ENCODE measurements at places on chromosomes 7 and 10. TPM values are rescaled to one million over a fixed set of nuclear protein-coding genes. Genes with fewer than 3 reads are reported as not detected.
A peak's percentile ranks its signal among the peaks of the same experiment; 100 is the strongest.

GRCh38 chr7:140867467-140868462 is 57.0 kb downstream of the BRAF start:
- no peak overlapping the region for H3K4me3 ChIP-seq
- no peak for DNase-seq
- no peaks in the 10 kb centered on the region for H3K27me3 ChIP-seq
- H3K36me3 ChIP-seq, result no peaks in the 10 kb centered on the region

DNA sequence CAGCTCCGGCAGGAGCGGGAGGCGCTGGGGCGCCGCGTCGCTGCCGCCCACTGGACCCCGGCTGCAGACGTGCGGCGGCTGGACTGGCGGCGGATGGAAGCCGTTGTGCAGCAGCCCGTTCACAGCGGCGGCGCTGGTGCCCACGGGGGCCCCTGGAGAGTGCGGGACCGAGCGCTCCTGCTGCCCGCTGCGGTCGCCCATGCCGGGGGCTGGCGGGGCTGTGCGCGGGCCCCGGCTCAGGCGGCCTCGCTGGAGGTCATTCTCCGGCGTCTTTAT is 413 bp downstream of the PANK1 start:
- no peaks in the 10 kb centered on the region for H3K36me3 ChIP-seq
- H3K27me3 ChIP-seq, result no peaks in the 10 kb centered on the region
- H3K27ac ChIP-seq, result peak overlapping the region; percentile 74
- peak overlapping the region; percentile 66 for H3K4me3 ChIP-seq
- no peak for DNase-seq

DNA sequence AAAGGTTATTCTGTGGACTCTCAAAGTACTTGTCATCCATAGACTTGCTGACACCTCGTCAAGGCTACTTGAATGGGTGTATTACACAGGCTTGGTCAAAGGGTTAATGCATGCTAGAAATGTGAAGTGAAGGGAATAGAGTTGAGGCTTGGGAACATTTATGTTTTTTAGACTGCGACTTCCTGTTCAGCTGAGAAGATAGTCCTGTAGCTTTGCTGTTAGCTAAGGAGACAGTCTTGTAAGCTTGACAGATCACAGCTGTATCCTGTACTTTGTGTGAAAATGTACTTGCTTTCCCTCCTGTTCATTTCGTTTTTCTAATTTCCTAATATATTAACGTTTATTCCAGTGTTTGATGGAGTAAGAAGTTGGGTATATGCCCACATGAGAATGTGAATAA is 52.1 kb downstream of the ADD3 start:
- no peak overlapping the region for H3K4me3 ChIP-seq
- peak overlapping the region; percentile 17 for H3K27ac ChIP-seq
- no peaks in the 10 kb centered on the region for H3K27me3 ChIP-seq
- H3K36me3 ChIP-seq, result no peaks in the 10 kb centered on the region

DNA sequence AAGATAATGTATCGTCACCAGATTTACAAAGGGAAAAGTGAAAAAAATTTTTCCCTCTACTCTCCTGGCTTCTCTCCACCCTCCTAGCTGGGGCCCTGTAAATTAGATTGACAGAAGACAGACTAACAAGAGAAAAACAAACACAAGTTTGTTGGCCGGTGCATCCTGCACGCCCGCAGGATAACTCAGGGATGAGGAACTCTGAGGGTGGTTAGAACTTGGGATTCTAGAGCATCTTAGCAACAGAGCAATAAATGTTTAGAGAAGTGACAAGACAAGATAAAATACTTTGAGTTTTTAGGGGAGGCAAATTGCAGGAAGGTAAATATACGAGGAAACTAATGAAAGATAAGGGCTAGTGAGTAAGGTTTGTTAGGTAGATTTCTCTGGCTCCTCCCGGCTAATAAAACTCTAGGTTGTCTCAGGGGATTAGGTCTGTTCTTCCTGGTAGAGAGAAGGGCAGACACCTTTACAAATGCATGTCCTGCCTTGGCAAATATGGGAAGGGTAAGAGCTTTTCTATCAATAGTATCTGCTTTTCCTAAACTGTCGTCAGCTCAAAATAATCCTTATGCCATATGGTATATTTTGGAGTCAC is 4.3 kb upstream of the UCN3 start:
- H3K27ac ChIP-seq, result no peak overlapping the region
- H3K36me3 ChIP-seq, result no peaks in the 10 kb centered on the region
- no peaks in the 10 kb centered on the region for H3K4me1 ChIP-seq
- no peak for DNase-seq

TDRD1 gene
- total RNA-seq, result not detected

DNA sequence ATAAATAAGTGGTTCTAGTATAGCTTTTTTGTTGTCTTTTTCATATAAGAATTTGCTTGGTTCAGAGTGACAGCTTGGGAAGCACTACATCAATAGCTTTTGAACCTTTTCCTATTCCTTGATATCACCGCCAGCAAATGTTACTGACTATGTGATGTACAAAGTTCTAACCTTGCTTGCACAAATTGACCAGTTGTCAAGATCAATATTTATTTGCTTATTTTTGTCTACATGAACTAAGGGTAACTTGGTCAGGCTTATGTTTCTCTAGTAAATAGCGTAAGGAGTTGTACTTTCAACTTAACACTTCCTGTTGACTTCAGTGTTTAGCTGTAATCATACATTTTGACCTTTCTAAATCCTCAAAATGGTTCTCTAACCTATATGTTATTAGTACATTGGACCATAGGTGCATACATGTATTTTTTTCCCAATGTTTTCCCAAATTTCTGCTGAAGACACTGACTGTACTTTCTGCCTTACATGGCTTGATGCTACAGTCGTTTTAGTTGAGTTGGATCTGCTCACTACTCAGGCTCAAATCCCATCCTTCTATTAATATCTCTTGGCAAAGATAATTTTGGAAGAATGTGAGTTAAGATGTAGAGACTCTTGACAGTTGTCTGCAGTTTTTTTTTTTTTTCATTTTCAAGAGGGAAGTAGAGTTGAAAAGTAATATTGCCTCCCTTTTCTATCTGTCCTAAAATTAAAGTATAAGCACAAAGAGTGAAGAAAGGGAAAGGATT is 239.1 kb upstream of the KAT6B start:
- no peak overlapping the region for H3K4me3 ChIP-seq
- H3K36me3 ChIP-seq, result no peaks in the 10 kb centered on the region
- no peaks in the 10 kb centered on the region for H3K27me3 ChIP-seq
- no peak for DNase-seq

Measured in vagina (tissue), 2 donors.